Tibial nerve (tissue), 4 donors: ENCODE measurements at places on chromosomes 6 and 20.

DNA sequence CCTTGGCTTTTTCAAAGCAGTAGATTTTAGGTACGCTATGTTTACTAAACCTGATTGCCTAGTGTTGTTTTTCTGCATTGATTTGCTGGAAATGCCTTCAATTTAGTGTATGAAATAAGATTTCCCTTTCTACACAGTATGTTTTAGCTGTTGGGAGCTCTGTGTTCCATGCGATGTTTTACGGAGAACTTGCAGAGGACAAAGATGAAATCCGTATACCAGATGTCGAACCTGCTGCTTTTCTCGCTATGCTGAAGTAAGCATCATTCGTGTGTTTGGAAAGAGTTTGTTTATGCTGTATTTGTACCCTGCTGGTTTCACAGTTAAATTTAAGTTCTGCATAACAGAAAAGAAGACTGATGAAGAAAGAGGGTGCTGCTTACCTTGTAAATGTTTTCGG lies 1.9 kb downstream of the BTBD3 start:
- no peaks in the 10 kb centered on the region for H3K27me3 ChIP-seq
- peak overlapping the region; percentile 6 for H3K4me3 ChIP-seq
- no peak for DNase-seq

- H3K4me3 ChIP-seq: no peak overlapping the region
- H3K27ac ChIP-seq: no peak overlapping the region
- no peaks in the 10 kb centered on the region for H3K27me3 ChIP-seq
- peaks cover under 1% of the 10 kb centered on the region for H3K4me1 ChIP-seq
Measured at GRCh38 chr20:54335299-54335698, 127.4 kb downstream of the PFDN4 start.

DNA sequence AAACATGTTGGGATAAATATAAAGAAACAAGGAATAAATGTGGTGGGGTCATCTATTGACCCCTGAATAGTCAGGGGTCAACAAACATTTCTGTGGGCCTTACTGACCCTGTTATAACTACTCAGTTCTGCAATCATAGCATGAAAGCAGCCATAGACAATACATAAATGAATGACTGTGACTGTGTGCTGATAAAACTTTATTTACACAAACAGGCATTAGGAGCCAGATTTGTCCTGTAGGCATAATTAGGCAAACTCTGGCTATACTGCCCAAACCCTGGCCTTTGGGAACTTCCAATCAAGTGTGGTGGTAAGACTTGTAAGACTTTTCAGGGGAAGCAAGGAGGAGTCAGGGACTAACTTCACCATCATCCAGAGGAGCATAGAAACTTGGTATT lies 222.7 kb downstream of the KHDC1L start:
- no peak for DNase-seq
- H3K4me1 ChIP-seq: no peaks in the 10 kb centered on the region
- H3K27ac ChIP-seq: no peak overlapping the region
- H3K4me3 ChIP-seq: no peak overlapping the region

GRCh38 chr6:138480279-138480949 lies 18.9 kb downstream of the NHSL1 start:
- H3K27me3 ChIP-seq: no peaks in the 10 kb centered on the region
- H3K27ac ChIP-seq: no peak overlapping the region
- peaks cover 6% of the 10 kb centered on the region for H3K4me1 ChIP-seq
- H3K4me3 ChIP-seq: no peak overlapping the region
- no peak for DNase-seq

DNA sequence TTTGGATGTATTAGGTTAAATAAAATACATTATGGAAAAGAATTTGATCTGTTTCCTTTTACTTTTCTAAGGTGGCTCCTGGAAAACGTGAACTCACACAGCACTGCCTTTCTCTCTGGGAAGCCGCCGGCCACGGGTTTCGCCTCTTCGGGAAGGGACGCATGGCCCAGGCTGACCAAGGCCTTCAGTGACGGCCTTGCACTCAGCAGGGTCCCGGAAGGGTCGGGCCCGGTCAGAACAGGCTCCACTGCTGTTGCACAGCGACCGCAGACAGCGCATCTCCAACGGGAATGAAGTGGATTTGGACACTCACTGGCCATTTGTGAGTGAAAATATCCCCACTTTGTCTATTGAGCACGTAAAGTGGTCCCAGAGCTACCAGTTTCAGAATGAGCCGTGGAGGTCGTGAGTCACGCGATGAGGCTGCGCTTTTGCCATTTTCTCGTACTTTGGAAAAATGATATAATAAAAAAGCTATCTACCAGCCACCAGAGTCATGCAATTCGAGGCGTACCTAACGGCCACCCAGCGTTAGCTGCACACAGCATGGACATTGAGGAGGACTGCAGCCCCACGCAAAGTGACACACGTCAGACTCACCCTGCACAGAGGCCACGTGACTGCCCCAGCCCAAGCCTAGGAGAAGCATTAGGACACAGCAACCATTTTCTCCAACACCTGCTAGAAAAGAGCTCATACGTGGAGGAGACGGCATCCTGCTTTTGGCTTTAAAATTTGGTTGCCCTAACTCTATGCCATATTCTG lies 244.3 kb downstream of the TTLL2 start:
- DNase-seq: no peak
- H3K4me1 ChIP-seq: no peaks in the 10 kb centered on the region
- no peak overlapping the region for H3K4me3 ChIP-seq
- H3K27me3 ChIP-seq: no peaks in the 10 kb centered on the region
- H3K36me3 ChIP-seq: no peaks in the 10 kb centered on the region

DNA sequence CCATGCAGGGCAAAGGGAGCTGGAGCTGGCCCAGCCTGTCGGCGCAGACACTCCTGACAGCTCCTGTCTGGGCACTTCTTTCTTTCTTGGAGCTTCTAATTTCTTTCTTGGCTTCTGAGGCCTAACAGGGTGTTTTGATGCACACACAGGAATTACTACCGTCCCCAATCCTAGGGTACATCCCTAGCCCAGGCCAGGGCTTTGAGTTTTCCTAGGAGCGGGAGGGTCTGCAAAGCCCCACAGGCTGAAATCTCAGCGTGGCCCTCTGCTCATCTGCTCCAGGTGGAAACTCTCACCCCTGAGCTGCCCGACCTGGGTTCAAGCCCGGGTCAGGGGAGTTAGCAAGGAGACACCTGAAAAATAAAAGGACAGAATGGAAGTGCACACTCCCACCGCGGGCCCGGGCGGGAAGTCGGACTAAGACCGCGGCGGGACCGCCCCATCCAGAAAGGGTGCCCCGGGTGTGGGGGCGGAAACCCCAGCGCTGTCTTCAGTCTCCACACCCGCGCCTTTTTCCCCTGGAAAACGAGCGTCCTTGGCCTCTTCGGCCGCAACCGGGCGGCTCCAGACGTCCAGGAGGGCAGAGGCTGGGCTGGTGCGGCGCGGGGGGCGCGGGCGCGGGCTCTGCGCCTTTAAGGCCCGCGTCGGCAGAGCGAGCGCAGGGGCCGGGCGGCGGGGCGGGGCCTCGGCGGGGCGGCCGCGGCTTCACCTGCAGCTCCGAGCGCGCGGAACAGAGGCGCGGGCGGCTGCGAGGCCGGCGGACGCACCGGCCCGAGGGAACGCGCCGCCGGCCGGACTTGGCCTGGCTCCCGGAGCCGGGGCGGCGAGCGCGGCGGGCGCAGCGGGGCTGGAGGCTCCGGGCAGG lies at the start of gene CDH4:
CDH4 (plus strand) TSS at position 733 of the 865 bp plus-strand sequence.
- DNase-seq: no peak
- peaks cover 25% of the 10 kb centered on the region for H3K4me1 ChIP-seq
- H3K27me3 ChIP-seq: no peaks in the 10 kb centered on the region
- no peak within 1 kb of the TSS for H3K27ac ChIP-seq
- H3K4me3 ChIP-seq: peak within 1 kb of the TSS; percentile 27

DNA sequence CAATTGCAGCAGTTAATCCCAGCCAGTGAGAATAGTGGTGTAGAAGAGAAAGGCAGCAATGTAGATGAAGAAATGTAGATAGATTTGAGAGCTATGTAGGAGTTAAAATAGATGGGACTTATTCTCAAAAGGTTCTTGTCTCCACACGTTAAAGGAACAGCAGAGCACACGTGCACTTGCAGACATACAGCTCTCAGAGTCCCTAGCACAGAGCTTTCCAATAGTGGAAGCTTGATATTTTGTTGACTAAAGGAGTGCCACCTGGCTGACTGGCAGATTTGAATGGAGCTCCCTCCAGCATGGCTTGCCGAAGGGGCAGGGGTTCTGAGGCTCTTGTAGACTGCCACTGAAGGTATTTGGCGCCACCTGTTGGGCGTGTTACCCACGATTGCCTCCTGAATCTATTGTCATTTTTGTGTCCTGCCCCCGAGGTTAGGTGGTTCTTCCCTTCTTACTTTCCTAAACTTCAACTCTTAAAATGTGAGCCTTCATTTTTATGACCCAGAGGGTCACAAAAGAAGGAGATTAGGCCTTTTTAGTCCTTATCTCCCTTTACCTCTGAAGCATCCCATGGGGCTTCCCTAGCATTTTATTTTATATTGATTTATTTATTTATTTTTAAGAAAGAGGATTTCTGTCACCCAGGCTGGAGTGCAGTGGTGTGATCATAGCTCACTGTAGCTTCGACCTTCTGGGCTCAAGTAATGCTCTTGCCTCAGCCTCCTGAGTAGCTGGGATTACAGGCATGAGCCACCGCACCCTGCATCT lies 16.4 kb downstream of the BRD2 start:
- peak; percentile 92 for DNase-seq
- H3K4me1 ChIP-seq: no peaks in the 10 kb centered on the region
- no peak overlapping the region for H3K4me3 ChIP-seq
- H3K27ac ChIP-seq: no peak overlapping the region

DNA sequence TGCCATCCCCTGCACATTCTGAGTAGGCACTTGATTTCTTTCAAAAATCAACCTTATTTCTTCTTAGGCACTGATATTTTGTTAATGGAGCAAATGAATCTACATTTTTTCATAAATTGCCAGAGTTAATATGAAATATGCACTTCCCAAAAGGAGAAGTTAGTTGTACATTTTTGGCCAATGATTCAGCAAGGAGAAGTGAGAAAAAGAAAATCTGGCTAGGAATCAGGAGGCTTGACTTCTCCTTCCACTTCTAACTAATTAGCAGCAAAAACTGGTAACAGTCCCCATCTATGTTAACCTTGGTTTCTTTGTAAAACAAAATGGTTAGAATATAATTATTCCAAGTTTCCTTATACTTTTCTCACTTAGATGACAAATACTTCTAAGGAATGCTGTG lies 7.0 kb upstream of the DSE start:
- H3K27me3 ChIP-seq: no peaks in the 10 kb centered on the region
- DNase-seq: no peak
- H3K4me3 ChIP-seq: no peak overlapping the region
- peak overlapping the region; percentile 71 for H3K27ac ChIP-seq
- H3K4me1 ChIP-seq: peaks cover 28% of the 10 kb centered on the region
- no peaks in the 10 kb centered on the region for H3K36me3 ChIP-seq

DNA sequence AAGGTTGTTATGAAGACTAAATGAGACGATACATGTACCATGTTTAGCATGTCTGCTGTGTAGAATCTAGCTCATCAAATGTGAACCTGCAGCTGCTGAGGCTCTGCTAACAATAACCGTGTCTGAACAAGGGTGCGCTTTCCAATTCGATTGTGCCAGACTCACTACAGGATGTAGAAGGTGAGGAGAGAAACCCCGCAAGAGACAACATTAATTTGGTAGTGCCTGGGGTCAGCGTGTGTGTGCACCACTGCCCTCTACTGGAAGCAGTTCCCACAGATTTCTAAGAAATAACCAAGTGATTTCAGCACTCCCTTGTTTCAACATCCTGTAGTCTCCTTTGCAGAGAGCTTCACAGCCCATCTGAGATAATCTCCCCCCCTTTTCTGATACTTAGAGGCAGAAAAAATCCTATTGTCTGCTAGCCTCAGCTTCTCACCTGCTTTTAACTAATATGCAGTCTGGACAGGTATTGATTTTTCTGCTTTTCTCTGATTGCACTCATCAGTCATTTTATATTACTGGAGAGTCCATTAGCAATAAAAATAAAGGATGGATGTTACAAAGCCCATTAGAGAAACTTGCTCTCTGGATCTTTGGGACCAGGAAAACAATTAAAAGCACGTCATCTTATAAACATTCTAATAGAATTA lies 96.7 kb upstream of the BACH2 start:
- peak; percentile 36 for DNase-seq
- no peaks in the 10 kb centered on the region for H3K27me3 ChIP-seq
- H3K4me1 ChIP-seq: no peaks in the 10 kb centered on the region
- H3K4me3 ChIP-seq: no peak overlapping the region
- no peaks in the 10 kb centered on the region for H3K36me3 ChIP-seq

GRCh38 chr20:45055056-45055455 lies 45.9 kb downstream of the KCNS1 start:
- H3K4me3 ChIP-seq: no peak overlapping the region
- peaks cover 34% of the 10 kb centered on the region for H3K4me1 ChIP-seq

DNA sequence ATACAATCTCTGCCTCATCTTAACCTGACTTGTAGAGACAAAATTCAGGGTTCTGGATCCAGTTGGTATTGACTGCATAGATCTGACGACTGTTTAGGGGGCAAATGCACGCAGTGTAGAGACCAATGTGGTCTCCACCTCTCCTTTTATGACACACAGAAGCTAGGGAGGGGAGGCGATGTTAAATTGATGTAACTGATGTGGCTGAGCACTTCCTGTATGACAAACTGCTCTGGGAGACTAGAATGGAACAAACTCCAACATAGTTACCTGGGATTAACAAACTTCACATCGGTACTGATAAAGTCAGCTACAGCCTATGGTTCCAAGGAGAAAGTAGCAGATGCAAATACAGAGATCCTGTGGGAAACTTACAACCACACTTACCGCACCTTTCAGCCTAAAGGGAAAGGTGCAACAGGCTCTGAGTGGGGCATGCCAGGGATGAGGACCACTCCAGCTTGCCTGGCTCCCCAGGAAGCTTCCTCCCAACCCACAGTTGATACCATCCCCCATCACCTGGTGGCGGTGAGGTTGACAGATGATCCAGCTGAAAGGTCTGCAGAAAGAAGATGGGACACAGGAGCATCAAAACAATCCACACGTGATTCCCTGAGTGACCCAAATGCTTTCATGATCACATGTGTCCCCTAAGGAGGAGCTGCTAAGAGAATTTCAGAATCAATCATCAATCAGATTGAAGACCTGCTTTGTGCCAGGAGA lies 60.6 kb upstream of the MRPS10 start:
- H3K4me3 ChIP-seq: no peak overlapping the region
- no peak overlapping the region for H3K27ac ChIP-seq
- no peaks in the 10 kb centered on the region for H3K4me1 ChIP-seq
- H3K36me3 ChIP-seq: no peaks in the 10 kb centered on the region
- DNase-seq: no peak

GRCh38 chr6:159727717-159728445 lies 575 bp downstream of the WTAP start:
- no peaks in the 10 kb centered on the region for H3K4me1 ChIP-seq
- H3K36me3 ChIP-seq: no peaks in the 10 kb centered on the region
- peak overlapping the region; percentile 100 for H3K27ac ChIP-seq
- H3K27me3 ChIP-seq: no peaks in the 10 kb centered on the region
- peak overlapping the region; percentile 87 for H3K4me3 ChIP-seq

- H3K4me1 ChIP-seq: no peaks in the 10 kb centered on the region
- no peak for DNase-seq
- H3K27ac ChIP-seq: no peak overlapping the region
- H3K27me3 ChIP-seq: no peaks in the 10 kb centered on the region
- H3K4me3 ChIP-seq: no peak overlapping the region
Measured at GRCh38 chr20:50865114-50865513, 66.1 kb downstream of the ADNP start.
